Right renal cortex interstitium (tissue), 3 donors: ENCODE measurements at places on chromosomes 11 and 22. TPM values are rescaled to one million over a fixed set of nuclear protein-coding genes. Genes with fewer than 3 reads are reported as not detected.

DNA sequence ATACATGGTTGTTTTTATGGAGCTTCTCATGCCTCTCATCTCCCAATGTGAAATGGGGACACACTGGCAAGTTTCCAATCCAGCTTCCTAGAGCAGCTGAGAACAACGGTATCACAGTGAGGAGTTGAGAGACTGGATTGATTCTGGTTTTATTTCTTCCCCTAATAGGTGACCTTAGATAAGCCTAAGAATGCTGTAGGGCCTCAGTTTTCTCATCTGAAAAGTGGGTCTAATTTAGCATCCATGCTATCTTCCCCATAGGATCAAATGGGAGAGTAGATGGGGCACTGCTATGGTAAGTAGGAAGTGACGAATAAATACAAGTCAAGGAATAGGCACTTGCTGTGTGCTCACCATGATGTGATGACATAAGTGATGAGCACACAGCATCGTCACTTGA, 61.1 kb upstream of the PHOX2A start:
- DNase-seq, result no peak

- no peak for DNase-seq
These were observed 23.3 kb downstream of the OR4D9 start for GRCh38 chr11:59534676-59535075.

Gene ZNRF3
- polyA plus RNA-seq, result 26.9 TPM

DNA sequence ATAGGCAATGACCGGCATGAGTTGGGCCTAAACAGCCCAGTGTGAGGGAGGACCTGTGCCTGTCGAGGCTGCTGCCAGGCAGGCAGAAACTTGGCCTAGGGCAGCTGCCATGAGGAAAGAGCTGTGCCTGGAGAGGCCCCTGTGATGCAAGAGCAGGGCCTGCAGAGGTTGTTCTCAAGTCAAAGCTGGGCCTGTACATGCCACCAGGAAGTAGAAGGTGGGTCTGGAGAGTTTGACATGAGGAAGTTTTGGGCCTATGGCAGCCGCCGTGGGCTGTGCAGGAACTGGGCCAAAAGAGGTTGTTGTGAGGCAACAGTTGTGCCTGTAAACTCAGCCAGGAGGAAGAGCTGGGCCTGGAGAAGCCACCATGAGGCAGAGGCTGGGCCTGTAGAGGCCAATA, 43.2 kb downstream of the OR4C45 start:
- no peak for DNase-seq

Gene MAJIN
- 1.2 TPM for polyA plus RNA-seq

Gene GGTLC3
- polyA plus RNA-seq, result not detected

GRCh38 chr11:71075871-71076420, 176.4 kb downstream of the SHANK2 start:
- DNase-seq, result no peak

DNA sequence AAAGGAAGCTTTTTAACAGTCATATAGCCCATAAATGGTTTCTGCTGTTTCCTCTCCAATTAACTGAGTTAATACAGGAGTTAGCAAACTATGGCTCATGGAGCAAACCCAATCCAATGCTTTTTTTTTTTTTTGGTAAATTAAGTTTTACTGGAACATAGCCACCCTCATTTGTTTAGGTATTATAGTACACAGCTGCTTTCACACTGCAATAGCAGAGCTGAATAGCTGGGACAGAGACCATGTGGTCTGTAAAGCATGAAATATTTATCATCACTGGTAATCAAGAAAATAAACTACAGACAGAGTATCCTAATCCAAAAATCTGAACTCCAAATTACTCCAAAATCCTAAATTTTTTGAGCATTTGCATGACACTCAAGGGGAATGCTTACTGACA, 53.7 kb downstream of the RDX start:
- DNase-seq, result no peak

- DNase-seq, result peak; percentile 52
These were observed 1.2 kb downstream of the DDX6 start for GRCh38 chr11:118789501-118790356.

DNA sequence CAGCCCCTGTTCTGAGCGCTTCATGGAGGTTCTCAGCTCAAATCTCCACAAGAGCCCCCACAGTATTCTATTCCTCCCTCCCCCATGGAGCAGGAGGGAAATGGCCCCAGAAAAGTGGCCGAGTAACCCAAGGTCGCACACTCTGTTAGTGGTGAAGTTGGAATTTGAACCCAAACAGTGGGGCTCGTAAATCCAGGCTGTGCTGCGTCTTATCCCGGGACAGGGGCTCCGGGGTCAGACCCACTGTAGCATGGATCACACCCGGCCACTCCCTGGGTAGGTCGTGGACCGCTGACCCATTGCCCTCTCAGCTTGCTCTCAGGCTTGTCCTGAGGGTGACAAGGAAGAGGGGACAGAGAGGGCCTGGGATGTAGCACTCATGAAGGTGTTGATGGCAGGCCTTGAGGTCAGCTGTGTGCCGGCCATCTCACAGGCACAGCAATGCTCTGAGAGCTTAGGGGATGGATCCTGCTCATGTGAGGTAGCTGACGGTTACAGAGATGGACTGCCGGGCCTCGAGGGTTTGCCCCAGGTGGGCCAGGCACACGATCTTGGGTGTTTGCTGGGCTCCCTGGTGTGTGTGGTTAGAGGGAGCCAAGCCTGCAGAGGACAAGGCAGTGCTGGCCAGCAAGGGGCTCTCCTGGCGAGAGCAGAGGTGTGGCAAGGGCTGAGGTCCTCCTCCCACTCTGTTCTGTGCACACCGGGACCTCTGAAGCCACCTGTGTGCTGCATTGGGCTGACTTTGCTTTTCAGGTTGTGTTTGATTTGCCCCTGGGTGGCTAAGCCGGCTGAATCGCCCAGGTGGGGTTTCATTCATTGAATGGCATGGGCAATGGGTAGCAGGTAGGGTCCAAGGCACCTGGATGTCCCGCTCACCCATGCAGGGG, 2.3 kb upstream of the FGF19 start:
- DNase-seq, result no peak

Gene SLC25A45
- polyA plus RNA-seq, result 5.0 TPM

DNA sequence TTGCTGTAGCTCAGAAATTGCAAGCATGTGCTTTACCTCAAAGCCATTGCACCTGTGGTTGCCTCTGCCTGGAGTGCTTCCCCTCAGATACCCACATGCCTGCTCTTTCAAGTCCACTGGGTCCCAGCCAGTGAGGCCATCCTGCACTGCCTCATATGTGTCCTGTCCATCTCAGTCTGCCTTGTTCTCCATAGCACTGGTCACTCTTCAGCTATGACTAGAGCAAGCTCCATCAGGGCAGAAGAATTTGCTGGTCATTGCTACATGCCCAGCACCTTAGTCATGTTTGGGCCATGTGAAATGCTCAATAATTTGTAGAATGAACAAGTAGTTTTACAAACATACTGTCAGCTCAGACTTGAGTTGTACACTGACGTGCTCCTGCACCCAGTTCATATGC, 64.4 kb upstream of the HORMAD2 start:
- no peak for DNase-seq

- DNase-seq, result no peak
These were observed 42.2 kb upstream of the GCAT start for GRCh38 chr22:37765498-37765897.

- no peak for DNase-seq
These were observed 4.1 kb downstream of the TUB start for GRCh38 chr11:8085011-8085645.

DNA sequence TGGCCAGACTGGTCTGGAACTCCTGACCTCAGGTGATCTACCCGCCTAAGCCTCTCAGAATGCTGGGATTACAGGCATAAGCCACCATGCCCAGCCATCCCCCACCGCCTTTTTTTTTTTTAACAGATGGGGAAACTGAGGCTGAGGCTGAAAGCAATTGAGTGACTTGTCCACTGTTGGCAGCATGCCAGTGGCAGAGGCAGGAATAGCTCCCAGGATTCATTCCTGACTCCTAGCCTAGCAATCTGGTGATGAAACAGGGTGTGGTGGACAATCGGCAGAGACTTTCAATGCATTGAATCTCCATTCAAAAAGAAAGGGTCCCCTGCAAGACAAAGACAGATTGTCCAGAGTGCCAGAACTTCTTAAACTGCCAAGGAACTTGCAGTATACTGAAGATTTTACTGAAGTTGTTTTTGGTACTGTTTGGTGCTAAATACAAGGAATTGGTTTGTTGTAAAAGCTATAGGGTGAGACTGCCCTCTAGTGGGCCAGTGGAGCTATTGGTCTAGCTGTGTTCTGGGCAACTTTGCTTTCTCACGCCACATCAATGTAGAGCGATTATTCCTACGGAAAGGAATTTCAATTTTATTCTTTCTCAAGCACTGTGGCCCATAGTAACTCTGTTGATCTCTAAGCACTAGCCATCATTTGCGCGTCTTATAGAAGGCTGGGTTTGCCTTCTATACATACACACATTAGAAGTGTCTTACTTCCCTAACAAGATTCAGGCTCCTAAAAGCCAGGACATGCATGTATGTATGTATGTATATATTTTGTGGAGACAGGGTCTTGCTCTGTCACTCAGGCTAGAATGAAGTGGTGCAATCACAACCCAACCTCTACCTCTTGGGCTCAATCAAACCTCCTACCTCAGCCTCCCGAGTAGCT, 21.0 kb downstream of the C22orf31 start:
- no peak for DNase-seq

DNA sequence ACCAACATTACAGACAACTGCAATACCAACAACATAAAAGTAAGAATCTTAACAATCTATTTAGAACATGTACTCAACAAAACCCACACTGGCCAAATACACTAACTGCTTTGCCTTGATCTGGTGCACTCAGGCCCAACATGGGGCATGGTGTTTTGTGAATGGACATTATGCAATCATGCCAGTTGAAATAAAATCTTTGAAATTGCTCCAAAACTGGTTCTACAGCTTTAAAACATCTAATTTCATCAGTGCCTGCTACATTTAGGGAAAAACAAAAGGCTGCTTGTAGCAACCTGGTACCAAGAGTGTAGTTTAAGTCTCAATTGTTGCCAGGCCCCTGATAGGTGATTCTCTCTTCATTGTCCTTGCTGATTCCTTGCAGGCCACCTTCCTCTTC, 3.3 kb upstream of the CTR9 start:
- DNase-seq, result no peak

GRCh38 chr11:45110562-45110961, 35.9 kb upstream of the PRDM11 start:
- peak; percentile 49 for DNase-seq

- no peak for DNase-seq
These were observed 15.5 kb downstream of the EIF3F start for GRCh38 chr11:8002676-8003075.

DNA sequence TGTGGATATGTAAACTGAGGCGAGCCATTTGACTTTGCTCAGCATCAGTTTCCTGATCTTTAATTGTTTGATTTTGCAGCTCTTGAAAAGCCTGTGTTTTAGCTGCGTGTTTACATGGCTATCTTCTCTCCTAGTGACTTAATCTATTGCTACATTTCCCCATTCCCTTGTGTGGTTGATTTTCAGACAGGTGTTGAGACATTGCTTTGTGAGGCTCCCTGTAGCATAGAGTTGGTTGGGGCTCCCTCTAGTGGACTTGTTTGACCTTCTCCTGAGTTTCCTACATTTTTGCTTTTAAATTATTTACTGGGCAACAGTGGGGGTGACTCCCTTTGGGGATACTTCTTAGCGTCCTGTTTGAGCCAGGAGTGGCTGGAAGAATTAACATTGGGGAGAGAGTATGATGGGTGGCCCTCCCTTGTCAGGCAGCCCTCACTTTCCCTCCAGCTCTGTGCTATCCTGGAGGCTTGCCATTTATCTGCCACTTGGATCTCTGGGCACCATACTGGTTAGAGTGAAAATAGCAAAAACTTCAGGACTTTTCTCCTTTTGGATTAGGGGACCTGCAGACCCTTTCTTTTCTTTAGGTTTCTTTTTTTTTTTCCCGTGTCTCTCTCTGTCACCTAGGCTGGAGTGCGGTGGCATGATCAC, 9.2 kb upstream of the CBL start:
- peak; percentile 74 for DNase-seq

DNA sequence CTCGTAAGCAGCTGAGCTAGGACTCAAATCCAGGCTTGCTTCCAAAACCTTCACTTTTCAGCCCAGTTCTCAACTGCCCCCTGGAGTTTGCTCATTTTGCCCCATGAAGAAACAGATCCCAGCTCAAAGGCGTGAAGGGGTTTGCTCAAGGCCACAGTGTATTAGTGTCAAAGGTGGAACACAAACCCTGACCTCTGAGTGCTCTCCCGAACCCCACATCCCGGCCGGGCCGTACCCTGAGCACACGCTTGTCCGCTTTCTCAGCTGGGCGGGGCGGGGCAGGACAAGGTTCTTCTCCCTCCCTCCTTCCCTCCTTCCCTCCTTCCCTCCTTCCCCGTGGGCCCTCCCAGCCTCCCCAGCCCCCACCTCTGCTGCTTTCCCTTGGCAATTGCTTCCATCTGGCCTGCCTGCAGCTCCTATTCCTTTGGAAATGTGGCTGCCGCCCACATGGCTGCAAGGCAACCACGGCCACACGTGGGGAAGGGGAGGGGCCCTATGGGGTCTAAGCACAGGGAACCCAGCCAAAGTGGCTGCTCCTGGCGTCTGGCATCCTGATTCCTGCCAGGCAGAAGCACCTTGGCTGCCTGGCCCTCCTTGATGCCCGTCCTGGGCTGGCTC, 4.1 kb downstream of the ST3GAL4 start:
- DNase-seq, result no peak

DNA sequence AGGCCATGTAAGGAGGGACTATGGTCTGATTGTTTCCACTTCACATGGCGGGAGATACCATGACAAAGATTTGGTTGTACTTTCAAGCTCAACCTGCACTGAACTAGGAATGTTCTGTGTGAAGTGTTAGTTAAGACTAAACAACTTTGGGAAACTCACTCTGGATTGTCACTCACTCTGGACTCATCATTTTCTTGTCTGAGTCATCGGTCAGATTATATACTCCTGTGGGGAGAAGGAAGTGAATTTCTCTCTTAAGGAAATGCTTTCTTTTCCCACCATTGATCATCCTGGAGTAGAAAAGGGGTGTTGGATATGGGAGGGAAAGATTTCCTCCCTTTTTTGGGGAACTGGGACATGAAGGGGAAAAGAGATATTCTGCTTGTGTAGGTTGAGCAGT, 26.9 kb upstream of the CAT start:
- DNase-seq, result no peak

DNA sequence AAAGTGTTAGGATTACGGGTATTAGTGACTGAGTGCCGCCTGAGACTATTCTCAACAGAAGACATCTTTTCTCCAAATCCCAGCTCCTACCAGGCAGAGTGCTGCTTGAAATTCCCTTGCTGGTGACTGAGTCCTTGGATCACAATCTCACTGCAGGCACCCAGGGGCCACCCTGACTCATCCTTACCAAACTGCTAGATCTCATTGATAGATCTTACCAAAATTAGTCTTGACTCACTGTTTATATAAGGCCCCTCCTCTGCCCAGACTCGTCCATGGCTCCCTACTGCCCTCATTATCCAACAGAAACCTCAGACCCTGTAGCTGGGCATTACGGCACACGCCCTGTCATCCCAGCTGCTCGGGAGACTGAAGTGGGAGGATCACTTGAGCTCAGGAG, 14.7 kb downstream of the TBC1D10A start:
- DNase-seq, result no peak

DNA sequence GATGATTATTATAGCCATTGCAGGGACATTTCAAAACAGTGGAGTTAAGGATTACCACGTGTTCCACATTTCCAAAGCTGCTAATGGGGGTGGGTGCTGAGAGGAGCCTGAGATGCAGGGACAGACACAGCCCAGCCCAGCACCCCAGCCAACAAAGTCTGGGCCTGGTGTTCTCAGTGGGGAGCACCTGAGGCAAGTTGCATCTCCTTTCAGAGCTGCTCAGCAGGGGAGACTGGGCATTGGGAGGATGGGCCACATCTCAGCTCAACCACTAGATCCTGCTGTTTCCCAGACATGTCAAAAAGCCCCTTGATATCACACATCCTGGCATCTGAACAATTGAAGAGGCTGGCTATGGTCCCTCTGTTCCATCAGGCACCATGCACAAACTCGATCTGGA, 458.0 kb upstream of the KIRREL3 start:
- no peak for DNase-seq

Gene HOATZ
- polyA plus RNA-seq, result 0.08 TPM
